ENCODE measurements at places on chromosomes 2 and 18.

GRCh38 chr2:206063635-206064034, 22.3 kb downstream of the INO80D start:
- DNase-seq = no peak

DNA sequence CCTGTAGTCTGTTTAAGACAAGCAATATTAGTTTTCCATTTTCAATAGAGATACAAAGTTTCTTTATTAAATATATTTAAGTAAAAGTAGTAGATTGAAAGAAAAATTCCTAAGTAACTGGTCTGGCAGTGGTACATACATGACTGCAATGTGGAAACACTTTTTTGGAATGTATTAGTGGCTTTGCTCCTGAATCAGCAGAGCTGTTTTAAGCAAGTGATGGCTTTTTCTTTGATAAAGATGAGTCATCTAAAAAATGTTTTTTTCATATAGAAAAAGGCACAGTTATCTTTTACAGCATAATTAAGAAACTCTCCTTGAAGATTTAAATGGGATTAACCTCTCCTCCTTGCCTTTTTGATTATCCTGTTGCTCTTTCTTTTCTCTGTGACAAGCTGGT, 34.9 kb downstream of the KDM3A start:
- no peak for DNase-seq

DNA sequence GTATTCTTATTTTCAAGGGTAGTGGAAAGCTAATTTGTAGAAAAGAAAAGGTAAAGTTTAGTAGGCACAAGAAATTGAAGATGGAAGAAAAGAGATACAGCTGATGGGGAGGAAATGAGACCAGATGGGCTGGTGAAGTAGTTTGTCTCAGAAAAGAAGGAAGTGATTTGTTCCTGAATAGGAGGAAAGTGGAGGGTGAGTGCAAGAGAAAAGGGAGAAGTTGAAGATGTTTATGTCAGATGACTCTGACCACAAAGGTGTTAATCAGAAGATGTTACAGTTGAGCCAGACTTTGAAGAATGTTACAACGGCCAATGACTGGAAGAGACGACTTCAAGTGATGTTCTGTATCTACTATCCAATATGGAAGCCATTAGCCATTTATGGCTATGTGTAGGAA, 21.2 kb downstream of the ZSCAN30 start:
- no peak for DNase-seq

- peak; percentile 88 for DNase-seq
Observed at GRCh38 chr2:29475499-29475898, 360.3 kb downstream of the CLIP4 start.

DNA sequence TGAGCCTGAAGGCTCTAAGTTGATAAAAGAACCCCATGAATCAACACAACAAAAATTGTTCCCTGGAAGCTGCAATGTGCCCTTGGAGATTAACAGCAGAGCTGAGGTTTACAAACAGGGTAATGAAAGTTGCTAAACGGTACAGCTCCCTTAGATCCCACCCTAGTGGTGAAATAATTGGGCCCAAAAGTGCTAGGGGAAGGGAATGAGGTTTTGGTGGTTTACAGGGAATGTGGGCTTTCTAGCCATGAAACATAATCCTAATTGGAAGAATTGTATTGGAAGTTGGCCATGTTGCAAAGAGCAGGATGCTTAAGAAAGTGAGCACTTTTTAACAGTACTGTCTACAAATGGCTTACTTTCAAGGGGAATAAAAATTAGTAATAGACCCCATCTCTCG, 180.2 kb upstream of the SMIM21 start:
- no peak for DNase-seq

- no peak for DNase-seq
Observed at GRCh38 chr2:127680706-127681287, 5.5 kb upstream of the LIMS2 start.

- DNase-seq = no peak
Observed at GRCh38 chr2:3355951-3356569, 21.6 kb downstream of the EIPR1 start.
